ENCODE measurements at places on chromosomes 11 and 22. TPM values are rescaled to one million over a fixed set of nuclear protein-coding genes. Genes with fewer than 3 reads are reported as not detected.

Gene PHLDB1
- polyA plus RNA-seq: 104 TPM

Gene FGF3
- not detected for polyA plus RNA-seq

Gene CHST1
- polyA plus RNA-seq: 2.7 TPM

Gene UPK3A
- not detected for polyA plus RNA-seq

Gene CSF2RB
- polyA plus RNA-seq: not detected

Gene PHF21B
- 0.96 TPM for polyA plus RNA-seq

Gene HEPN1
- not detected for polyA plus RNA-seq

Gene SMIM38
- polyA plus RNA-seq: 0.13 TPM

Gene P2RX6
- polyA plus RNA-seq: 7.1 TPM

Gene SHANK3
- polyA plus RNA-seq: 0.88 TPM

Gene BATF2
- polyA plus RNA-seq: 0.28 TPM

Gene TAF6L
- 33.6 TPM for polyA plus RNA-seq

Gene BTG4
- polyA plus RNA-seq: 0.34 TPM

Gene MMP3
- 39.3 TPM for polyA plus RNA-seq

Gene P2RY6
- 0.15 TPM for polyA plus RNA-seq

Gene OR8D1
- polyA plus RNA-seq: not detected

Gene RFPL3
- polyA plus RNA-seq: not detected

Gene POTEH
- 1.3 TPM for polyA plus RNA-seq

Gene GLYAT
- polyA plus RNA-seq: not detected

Gene PIK3IP1
- 11.3 TPM for polyA plus RNA-seq

Gene IFTAP
- 26.6 TPM for polyA plus RNA-seq

Gene A4GALT
- 5.2 TPM for polyA plus RNA-seq

Gene OR2D2
- polyA plus RNA-seq: not detected

Gene UBQLNL
- 0.10 TPM for polyA plus RNA-seq

Gene ARAP1
- 56.6 TPM for polyA plus RNA-seq

Gene KLHDC7B
- polyA plus RNA-seq: 0.03 TPM

Gene DDTL
- 2.0 TPM for polyA plus RNA-seq

Gene TRIM29
- polyA plus RNA-seq: not detected

Gene OR4S2
- not detected for polyA plus RNA-seq

Gene P4HA3
- 8.4 TPM for polyA plus RNA-seq

Gene SCGB1A1
- not detected for polyA plus RNA-seq

Gene CASP5
- polyA plus RNA-seq: not detected

Gene RRAS2
- polyA plus RNA-seq: 55.3 TPM

Gene SDHAF2
- polyA plus RNA-seq: 81.7 TPM

Gene CCDC188
- 21.1 TPM for polyA plus RNA-seq

Gene MN1
- polyA plus RNA-seq: 0.11 TPM
